ENCODE measurements at places on chromosomes 7 and 10.

DNA sequence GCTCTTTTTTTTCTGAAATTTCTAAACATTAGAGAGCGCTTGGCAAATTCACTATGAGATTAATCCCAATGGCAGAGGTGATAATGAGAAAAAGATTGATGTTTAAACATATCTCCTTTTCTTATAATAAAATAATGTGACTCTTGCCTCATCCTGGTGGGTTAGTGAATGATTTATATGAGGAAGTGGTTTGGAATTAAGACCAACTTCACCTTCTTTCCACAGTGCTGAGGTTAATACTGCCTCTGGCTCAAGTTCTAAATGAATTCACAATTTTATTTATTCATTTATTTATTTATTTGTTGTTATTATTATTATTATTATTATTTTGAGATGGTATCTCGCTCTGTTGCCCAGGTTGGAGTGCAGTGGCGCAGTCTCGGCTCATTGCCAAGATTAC is 40.5 kb upstream of the ADO start:
- ATAC-seq, result no peak

- ATAC-seq, result no peak
Measured at GRCh38 chr7:116089293-116089692, 58.7 kb upstream of the TFEC start.

DNA sequence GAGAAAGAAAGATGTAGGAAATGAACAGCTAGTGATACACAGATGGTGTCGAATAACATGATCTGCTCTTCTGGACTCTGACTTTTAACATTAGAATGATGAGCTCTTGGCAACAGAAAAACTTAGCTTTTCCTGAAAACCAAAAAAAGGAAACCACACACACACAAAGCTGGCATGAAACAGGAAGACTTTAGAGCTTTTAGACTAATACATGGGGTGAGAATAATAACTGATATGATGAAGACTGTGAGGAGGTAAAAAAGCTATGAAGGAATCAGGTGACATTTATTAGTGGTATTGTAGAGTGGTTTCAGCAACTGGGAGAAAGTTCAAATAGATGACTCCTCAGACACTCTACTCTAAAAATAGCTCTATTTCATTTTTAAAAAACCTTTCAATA is 491.9 kb downstream of the PARD3 start:
- ATAC-seq, result no peak

DNA sequence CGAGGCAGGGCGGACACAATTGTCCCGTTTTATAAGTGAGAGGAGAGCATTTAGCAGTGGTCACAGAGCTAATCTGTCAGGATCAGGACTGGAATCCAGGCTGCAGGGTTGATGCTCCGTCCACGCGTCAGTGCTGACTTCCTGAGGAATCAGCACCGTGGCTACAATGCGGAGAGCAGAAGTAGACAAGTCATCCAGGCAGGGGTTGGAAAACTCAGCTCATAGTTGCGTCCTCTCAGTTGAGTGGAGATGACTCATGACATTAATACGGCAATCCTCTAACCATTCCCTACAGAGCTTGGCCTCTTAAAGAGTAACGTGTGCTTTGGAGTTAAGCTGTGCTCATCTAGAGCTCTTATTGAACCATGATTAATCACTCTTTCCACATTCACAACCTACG is 17.1 kb upstream of the HTR5A start:
- ATAC-seq, result no peak

DNA sequence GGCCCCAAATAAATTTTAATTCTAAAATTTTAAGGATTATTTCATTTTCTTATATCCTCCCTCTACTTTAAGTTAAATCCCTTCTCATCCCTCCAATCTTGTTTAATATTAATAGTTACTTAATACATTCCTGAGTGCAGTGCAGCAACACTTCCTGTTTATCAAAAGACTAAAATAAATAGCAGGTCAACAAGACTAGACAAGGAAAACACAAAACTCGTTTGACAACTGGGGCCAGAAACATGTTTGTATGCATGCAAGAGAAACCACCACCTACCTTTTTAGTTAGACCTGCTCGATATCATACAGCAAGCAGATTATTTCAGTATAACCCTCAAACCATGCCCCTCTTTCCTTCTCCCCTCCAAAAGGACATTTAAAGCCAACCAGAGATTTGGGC is 95.8 kb downstream of the PARD3 start:
- no peak for ATAC-seq

DNA sequence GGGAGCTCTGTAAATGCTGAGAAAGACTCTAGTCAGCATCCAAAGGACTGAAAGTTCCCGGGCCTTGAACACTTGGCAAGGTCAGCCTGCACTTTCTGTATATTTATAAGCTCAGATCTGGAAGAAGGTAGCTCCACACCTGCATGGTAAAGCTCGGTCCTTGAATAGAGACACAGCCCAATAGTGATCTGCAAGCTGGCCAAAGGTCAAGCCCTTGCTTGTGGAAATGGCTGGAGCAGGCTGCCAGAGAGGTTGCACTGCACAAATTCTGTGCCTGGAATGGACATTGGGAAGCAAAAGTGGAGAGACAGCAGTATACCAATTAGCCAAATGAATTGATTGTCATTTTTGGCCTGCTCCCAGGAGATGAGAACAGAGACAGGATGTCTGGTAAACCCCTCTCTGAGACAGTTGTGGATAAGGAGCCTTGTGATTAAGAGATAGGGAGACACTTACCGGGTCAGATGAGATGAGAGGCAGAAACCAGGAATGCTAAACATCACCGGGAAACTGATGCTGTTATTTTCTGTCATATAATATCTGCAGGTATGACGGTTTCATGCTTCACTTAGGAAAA is 8.0 kb upstream of the FRA10AC1 start:
- ATAC-seq, result no peak

- ATAC-seq, result no peak
Measured at GRCh38 chr10:86450806-86451603, 70.6 kb downstream of the WAPL start.

- ATAC-seq, result peak; percentile 32
Measured at GRCh38 chr7:95602421-95602820, 6.1 kb upstream of the PDK4 start.

DNA sequence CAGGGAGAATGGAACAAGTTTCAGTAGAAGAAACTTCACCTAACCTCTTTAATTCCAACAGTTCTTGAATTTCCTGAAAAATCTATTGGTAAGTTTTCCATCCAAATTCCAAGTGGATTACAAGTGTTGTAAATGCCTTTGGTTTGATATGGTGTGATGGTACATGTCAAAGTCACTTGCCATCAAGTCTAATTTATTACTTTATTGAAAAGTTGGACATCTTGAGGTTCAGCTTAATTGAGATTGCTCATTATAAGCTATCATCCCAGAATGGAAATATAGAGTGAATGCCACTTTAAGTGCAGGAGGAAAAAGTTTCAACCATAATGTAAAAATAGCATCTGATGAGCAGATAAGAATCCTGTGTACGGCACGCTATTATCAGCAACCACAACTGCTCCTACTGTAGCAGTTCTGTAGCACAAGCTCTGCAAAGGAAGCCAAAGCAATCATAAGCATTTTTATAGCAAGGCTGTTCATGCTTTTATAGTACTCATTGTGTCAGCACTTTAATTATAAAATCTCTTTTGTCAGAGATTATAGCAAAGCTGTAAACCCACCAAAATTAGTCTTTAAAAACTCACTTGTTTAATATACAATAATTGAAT is 991.8 kb upstream of the PHF14 start:
- ATAC-seq, result no peak

- no peak for ATAC-seq
Measured at GRCh38 chr10:49076319-49076718, 39.0 kb downstream of the VSTM4 start.

- no peak for ATAC-seq
Measured at GRCh38 chr7:152501506-152501905, 65.7 kb upstream of the KMT2C start.

GRCh38 chr10:113957013-113957412 is 86.7 kb upstream of the ADRB1 start:
- ATAC-seq, result no peak

- ATAC-seq, result no peak
Measured at GRCh38 chr10:102310361-102311024, 65.2 kb downstream of the GBF1 start.
